ENCODE measurements at places on chromosomes 13 and 19. TPM values are rescaled to one million over a fixed set of nuclear protein-coding genes. Genes with fewer than 3 reads are reported as not detected.
A peak's percentile ranks its signal among the peaks of the same experiment; 100 is the strongest.

GRCh38 chr13:35698911-35699576 lies 222.6 kb upstream of the MAB21L1 start:
- no peak for DNase-seq

DNA sequence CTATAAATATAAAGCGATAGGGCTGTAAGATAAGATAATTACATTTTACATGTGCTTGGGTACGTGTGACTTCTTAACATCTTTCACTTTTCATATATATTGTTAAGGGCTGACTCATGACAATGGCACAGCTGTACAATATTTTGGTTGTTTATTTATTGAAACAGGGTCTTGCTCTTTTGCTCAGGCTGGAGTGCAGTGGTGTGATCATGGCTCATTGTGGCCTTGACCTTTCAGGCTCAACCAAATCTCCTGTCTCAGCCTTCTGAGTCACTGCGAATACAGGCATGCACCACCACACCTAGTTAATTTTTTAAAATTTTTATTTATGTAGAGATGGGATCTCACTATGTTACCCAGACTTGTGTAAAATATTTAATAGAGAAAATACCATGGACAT lies 2532.4 kb upstream of the PCDH20 start:
- no peak for DNase-seq

The CCDC70 gene
- total RNA-seq, result not detected

DNA sequence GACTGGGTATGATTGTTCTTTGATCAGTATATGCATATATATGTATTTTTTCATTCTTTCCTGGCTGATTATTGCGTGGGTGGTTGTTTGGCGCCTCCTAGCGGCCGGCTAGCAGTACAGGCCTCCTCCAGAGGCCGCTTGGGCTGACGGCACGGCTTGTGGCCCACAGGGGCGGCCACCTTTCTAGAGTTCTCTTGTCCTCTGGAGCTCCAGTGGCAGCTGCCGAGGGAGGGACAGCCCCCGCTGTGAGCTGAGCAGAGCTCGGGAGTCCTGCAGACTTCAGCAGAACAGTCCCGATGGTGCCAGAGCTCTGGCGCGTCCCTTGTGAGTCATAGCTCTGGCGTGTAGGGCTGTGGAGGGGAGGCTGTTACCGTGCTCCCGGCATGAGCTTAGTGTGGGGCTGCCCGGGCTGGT lies 22.5 kb upstream of the ZNF429 start:
- DNase-seq, result peak; percentile 83

The SYCN gene
- not detected for total RNA-seq

The C19orf85 gene
- total RNA-seq, result 1.7 TPM

The TNFSF9 gene
- total RNA-seq, result 5.3 TPM

- no peak for DNase-seq
Measured at GRCh38 chr19:10920288-10920655, 8.2 kb downstream of the YIPF2 start.

The AP1M2 gene
- total RNA-seq, result 158 TPM

DNA sequence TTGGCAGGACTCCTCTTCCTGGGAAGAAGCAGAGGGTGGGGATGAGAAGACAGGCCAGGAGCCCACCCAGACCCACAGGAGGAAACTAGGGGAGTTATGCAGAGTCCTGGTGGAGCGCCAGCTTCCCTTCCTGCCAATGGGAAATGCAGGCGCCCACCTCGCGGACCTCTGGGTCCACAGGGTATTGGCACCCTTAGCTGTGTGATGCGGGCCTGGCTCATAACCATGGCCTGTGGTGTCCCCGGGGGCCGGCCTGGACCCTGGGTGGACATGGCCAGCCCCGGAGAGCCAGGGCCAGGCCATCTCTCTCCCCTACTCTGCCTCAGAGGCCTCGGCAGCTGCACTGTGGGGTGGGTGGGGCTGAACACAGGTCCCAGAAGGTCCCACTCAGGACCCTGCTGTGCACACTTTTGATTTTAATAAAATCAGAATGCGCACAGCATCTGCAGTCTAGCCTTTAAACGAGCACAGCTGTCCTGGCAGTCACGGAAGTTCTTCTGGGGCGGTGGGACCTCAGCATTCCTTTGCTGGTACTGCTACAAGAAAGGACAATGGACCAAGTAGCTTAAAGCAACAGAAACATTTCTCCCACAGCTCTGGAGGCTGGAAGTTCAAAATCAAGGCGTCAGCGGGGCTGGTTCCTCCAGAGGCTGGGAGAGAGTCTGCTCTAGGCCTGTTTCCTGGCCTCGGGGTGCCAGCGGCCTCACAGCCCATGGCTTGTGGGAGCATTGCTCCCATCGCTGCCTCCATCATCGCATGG lies 1.8 kb downstream of the F10 start:
- no peak for DNase-seq

DNA sequence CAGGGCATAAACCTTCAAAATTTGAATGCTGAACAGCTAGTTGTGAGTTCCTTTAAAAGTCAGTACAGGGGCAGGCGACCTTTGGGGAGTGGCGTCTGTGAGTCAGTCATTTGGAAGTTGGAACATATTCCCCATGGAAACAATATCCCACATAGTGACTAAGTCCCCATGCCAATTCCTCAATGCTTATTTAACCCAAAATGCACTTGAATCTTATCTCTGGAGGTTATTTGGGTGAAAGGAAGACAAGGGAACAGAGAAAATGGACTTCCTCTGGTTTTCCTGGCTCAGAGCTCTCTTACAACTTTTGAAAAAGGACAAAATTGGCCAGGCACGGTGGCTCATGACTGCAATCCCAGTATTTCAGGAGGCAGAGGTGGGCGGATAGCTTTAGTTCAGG lies 479.2 kb upstream of the NBEA start:
- no peak for DNase-seq

The NOVA2 gene
- 14.9 TPM for total RNA-seq

- no peak for DNase-seq
Measured at GRCh38 chr13:50898338-50898737, 11.3 kb upstream of the RNASEH2B start.

- DNase-seq, result peak; percentile 37
Measured at GRCh38 chr13:91017669-91018053, 329.8 kb upstream of the MIR17HG start.

The USF2 gene
- 63.8 TPM for total RNA-seq

The APOC4 gene
- total RNA-seq, result not detected

- no peak for DNase-seq
Measured at GRCh38 chr13:42803563-42804204, 22.3 kb downstream of the FAM216B start.

Measured in GM23338 (cell line).